ENCODE measurements at places on chromosomes 7 and 10.

GRCh38 chr7:31761646-31762045 lies 74.6 kb downstream of the PPP1R17 start:
- DNase-seq = no peak

DNA sequence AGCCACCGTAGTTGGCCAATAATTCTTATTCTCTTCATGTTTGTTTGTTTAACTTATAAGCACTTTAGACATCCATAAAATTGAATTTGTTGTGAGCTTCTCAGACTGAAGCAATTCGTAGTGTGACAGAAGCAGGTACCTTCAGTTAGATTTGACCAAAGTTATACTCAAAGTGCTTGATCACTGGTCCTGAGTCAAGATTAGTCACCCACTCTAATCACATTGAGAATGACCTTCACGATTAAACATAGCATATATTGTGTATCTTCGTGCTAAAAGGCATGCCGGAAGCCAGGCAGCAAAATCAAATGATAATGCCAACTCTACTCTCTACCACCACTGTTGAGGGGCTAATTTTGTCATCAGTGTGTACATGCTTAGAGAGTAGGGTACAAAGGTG lies 763.7 kb upstream of the MBL2 start:
- DNase-seq = no peak

GRCh38 chr10:99945263-99945662 lies 64.5 kb downstream of the DNMBP start:
- DNase-seq = peak; percentile 90

DNA sequence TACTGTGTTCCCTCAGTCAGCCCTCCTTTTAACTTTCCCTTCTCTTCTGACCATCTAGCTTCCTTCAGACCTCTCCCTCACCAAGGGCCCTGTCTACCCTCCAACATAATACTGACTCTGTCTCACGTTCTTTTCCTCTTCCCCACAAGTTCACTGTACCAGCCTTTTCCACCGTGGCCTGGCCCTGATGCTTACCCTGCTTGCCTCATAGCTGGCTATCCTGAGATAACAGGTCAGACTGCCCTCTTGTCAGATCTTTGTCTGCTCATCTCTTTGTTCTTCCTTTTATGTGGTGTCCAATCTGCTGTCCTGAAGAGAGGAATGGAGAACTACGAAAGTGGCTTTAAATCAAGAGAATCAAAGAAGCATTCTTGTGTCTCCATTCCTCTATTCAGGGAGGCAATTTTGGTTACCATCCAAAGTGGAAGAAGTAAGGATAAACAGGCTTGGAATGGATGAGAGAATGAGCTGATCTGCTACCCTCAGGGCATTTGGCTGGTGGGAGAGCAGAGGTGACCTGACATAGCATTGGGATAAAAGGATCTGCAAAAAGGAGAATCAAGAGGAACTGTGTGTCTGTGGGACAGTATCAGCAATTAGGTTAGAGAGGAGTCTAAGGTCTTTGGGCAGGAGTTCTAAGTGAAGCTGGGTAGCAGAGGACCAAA lies 8.1 kb downstream of the BTAF1 start:
- peak; percentile 15 for DNase-seq

- no peak for DNase-seq
Observed at GRCh38 chr7:116938678-116939077, 14.6 kb upstream of the ST7 start.

DNA sequence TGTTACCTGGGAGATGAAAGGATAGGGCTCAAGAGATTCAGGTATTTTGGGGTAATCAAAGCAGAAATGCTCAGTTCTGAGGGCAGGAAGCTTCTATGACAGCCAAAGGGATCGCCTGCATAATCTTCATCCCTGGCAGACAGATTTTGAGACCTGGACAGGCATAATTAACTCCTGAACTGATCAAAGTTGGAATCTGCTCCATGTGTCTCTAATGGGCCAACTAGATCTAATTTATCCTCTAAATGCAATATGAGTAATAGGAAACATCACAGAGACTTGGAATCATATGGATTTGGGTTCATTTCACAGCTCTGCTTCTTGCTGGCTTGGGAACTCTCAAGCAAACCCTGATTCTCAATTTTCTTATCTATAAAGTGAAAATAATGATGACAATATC lies 41.2 kb upstream of the EPHB6 start:
- DNase-seq = no peak

DNA sequence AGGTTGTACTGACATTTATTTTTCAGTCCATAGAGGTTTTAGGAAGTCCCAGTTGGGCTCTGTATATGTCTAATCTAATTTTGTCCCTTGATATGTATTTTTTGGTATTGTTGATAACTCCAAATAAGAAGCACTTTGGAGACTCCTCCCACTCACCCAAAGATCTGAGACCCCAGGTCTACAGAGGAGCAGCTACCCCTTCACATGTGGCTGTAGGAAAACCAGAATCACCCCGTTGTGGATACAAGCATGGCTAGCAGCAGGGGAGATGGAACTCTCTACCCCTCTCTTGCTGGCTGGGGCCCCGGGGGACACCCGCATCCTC lies 9.4 kb downstream of the HHEX start:
- no peak for DNase-seq

DNA sequence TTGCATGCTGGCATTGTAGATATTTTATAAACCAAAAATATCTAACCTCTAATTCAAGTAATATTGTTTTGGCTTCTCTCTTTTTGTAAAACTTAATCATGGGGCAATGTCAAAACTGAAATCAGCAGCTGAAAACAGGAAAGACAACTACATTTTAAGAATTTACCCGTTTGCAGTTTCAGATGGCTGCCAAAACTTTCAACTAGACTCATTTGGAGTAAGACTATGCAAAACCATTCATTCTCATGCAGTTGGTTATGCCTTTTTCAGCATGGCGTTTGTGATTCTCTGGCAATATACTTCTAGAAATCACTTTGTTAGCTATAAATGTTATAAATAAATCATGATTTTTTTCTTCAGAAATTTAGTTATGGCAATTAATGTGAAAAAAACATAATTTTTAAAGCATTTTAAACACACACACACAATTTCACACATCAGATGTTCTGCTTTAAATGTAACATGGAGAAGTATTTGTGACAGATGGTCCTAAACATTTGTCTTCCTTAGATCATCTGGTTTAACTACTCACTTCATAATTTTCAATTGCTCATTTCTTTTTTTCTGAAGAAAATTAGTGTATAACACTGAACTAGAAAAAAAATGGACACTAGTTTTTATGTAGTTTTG lies 116.4 kb downstream of the ITGB8 start:
- DNase-seq = no peak

- DNase-seq = peak; percentile 80
Observed at GRCh38 chr7:106717254-106717954, 56.4 kb upstream of the CCDC71L start.

Data from fibroblast of gingiva (primary cell).